RKO (cell line): ENCODE measurements at places on chromosomes 1 and 21.

DNA sequence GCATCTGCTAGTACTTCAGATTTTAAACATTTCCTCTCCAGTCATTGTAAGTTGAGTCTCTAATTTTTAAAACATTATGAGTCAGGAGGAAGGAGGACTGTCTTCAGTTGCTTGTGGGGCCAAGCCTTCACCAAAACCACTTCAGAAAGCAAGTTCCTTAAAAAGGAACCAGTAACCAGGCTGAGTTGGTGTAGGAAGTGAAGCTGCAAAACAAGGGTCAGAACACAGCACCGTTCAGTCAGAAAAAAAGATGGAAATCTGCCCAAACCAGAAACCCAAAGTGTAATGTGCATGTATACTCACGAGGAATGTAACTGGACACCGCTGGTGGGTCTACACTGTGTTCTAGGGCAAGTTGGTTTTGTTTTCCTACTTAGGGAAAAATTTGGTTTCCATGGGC, 402.1 kb downstream of the SETD4 start:
- DNase-seq: no peak

DNA sequence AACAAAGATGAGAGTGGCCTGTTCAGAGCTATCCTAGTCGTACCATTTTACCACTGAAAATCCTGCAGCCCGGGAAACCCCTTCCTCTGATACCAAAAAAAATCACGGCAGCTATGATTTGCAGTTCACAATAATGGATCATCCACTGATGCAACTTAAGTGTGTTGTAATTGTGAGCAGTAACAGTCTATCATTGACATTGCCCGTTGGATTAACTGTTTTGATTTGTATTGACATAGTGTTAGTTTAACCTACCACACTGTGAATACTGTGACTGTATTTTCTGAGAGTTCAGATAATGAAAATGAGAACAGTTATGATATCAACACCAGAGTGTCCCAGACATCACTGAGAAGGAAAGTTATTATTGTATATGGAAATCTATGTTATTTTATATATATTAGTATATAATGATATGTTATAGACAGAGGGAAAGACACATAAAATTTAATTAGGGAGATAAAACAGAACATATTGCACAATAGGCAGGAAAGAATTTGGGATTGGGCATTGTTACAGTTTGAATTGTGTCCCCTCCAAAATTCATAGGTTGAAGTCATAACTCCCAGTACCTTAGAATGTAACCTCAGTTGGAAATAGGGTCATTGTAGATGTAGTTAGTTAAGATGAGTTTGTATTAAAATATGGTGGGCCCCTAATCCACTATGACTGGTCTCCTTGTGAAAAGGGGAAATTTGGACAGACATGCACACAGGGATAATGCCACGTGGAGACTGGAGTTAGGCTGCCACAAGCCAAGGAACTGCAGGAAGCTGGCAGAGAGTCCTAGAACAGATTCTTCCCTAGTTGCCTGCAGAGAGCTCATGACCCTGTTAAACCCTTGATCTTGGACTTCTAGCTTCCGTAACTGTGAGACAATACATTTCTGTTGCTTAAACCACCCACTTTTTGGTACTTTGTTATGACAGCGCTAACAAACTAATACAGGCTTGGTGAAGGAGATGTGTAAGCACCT, 54.4 kb downstream of the TLCD4 start:
- DNase-seq: no peak

DNA sequence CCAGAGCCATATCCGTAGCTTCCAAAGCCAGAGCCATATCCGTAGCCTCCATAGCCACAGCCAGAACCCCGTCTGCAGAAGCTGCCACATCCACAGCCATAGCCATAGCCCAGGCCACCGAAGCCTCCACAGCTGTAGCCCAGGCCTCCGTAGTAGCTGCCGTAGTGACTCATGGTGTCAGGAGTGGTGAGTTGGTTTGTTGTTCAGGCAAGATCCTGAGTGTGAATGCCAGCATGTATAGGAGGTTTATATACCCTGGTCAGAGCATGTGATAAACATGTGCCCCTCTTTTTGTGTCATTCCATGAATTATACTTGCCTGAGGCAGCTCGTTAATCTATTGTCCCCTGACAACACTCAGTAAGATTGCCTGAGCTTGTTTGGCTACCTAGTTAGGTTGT, at the start of gene KRTAP19-1:
TSS of gene KRTAP19-1 (minus strand) at position 223 of the 400 bp plus-strand sequence. CDS start at position 173, 50 bp downstream.
- DNase-seq: no peak

DNA sequence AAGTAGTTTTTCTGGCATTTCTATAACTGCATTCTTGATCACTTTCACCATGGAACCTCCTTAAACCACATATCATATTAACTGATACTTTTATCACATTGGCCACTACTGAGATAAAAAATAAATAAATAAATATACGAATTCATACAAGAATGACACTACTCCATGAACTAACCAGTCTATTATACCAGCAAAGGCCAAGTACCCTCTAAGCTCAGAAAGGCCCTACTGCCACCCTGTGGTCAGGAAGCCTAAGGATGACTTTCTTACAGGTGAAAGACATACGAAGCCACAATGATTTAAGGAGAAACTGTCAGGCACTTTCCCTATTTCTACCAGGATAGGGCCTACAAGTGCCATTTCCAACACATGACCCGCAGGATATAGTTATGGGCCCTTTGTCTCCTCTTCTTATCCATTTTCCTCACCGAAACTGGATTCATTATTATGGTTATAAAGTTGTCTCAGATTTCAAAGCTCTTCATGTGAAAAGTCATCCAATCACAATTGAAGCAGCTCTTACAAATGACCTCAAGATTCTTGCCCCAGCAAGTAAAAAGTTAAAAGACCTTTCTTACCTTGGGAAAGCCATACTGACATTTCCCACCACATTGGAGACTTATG, 23.9 kb downstream of the DNAJC8 start:
- peak; percentile 61 for DNase-seq

- no peak for DNase-seq
Measured at GRCh38 chr1:154527192-154527591, 25.0 kb upstream of the SHE start.

- DNase-seq: no peak
Measured at GRCh38 chr1:178267646-178268094, 173.8 kb downstream of the RASAL2 start.

GRCh38 chr1:214500340-214501055, 50.9 kb downstream of the PTPN14 start:
- no peak for DNase-seq

DNA sequence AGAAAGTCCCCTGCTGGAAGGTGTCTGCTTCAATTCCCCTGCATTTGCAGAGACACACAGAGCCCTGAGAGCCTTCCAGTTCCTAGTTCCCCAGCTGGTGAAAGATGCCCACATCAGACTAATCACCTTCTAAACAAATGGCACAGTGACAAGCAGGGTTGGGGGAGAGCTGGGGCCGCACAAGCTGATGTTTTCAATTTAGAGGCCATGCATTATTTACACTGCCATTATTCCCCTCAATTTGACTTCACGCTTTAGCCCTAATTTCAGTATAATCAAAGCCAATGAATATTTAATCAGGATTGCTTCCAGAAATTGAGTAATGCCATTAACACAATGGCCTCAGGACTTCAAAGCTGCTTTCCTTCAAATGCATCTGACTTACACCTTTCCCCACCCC, 81.5 kb downstream of the BEND5 start:
- no peak for DNase-seq

GRCh38 chr1:40820911-40821693, 37.5 kb downstream of the KCNQ4 start:
- no peak for DNase-seq

DNA sequence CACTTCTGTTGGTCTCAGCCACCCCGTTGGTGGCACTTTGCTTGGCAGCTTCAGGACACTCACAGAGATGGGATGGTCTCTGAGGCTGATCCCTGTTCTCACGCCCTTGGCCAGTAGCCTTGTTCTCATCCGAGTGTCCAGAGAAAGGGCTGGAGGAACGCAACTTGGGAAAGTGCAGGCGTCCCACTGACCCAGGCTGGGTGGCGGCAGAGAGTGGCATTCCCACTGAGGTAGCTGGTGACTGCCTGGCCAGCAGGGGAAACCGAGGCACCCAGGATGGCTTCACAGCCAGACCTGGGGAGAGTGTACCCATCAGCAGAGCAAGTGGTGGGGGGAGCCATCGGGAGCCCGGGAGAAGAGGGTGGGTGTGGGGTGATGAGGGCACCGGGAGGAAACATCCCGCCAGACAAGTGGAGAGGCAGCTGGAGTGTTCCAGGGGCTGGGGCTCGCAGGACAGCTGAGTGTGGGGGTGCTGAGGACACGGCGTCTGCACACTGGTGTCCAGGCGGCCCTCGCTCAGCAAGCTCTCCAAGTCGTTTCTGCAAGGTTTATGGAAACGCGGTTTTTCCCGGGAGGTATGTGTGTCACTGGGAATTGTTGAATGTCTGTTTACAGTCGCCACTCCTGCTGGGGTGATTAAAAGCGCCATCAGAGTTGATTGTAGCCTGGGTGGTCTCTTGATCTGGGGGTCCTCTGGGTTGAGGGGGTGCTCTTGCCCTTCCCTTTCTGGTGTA, 97.8 kb downstream of the SIK1 start:
- DNase-seq: no peak

DNA sequence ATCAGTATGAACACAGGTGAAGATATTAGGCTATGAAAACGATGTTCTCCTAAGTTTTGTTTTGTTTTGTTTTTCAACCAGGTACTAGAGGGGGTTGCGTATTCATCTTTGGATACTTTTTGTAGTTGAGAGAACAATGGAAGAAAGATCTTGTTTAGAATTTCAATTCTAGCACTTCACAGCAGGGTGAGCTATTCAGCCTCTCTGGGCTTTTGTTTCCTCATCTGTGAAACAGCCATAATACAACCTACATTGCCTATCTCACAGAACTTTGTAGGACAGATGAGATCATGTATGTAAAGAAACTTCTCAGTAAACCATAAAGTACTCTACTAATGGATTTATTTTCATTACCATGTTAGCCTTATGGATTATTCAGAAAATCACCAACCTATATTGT, 199.5 kb downstream of the GPATCH2 start:
- DNase-seq: peak; percentile 6

DNA sequence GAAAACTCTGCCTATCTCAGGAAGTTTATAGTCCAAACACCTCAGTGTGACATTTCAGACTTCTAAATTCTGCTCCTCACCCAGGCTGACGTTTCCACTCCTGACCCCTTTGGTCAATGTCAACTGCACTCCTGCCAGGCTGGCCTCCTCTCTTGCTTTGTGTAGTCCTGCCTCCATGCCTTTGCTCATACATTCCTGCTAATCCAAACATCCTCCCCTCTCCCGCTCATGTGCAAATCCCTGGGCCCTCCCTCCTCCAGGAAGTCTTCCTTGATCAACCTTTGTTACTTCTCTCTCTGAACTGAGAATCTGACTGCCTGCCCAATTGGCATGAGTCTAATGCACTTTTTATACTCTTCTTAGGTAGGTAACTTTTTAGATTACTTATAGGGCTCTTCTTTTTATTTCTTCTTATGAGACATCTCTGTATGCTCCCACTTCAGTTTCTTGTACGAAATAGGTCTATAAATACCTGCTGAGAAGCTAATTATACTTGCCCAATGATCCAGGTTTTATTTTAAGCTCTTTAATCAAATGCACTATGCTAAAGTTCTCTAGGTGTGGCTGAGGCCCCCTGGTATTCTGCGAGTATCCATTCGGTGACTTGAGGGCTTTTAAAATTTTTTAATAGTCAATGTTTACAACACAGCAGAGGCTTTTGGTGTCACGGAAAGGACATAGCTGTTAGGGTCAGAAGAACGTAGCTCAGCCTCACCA, 128.1 kb downstream of the PLXNA2 start:
- DNase-seq: no peak

DNA sequence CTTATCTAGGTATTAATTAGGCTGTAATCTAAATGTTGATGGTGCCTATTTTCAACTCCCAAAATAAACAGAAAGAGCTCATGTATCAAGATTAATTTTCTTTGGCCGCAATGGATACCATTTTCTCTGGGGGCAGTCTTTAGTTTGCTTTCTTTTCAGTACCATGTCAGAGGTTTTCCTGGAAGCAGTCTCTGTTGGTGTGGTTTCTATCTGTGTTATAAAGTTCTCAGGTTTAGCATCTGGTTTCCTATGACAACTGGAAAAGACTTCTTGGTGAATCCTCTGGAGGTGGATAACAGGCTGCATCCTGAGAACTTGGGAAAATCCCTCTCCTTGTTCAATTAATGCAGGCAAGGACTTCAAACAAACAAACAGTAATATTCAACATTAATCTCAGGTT, 38.7 kb upstream of the BATF3 start:
- no peak for DNase-seq

DNA sequence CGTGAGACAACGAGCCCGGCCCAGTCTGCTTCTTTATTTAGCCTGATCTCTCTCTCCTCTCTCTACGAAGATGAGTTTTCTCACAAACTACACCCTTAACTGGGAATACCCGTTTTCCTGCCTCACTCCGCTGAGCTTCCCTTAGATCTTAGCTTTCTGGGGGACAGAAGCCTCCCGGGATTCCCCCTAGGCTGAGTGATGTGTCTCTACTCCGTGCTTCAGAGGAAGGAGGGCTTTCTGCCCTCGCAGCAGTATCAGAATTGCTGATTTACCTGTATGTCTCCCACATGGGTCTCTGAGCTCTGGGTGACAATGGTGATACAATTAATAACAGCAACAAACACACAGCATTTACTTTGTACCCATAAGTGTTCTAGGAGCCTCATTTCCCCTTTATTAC, 1.0 kb downstream of the ZBTB17 start:
- DNase-seq: peak; percentile 8

- DNase-seq: peak; percentile 91
Measured at GRCh38 chr1:110477041-110477440, 26.1 kb downstream of the PROK1 start.

DNA sequence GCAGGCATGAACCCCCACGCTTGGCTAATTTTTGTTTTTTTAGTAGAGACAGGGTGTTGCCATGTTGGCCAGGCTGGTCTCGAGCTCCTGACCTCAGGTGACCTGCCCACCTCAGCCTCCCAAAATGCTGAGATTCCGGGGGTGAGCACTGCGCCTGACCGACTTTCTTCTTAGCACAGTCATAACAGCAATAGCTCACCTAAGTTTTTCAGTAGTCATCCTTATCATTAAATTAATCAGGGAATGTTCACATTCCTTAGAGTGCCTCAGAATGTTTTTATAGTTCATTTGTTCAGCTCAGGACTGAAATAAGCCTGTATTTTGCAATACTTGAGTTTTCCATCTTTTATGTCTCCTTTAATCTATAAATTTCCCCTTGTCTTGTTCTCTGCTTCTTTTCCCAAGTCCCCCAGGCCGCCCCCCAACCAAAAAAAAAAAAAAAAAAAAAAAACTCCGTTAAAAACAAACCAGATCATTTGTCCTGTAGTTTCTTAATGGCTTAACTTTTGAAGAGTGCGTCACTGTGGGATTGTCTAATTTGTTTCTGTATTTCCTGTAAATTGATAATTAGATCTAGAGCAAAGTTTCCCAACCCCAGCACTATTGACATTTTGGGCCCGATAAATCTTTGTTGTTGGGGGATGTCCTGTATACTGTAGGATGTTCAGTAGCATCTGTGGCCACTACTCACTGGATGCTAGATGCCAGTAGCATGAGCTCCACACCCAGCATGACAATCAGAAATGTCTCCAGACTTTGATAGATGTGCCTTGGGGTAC, 120.7 kb downstream of the ITSN1 start:
- DNase-seq: no peak

DNA sequence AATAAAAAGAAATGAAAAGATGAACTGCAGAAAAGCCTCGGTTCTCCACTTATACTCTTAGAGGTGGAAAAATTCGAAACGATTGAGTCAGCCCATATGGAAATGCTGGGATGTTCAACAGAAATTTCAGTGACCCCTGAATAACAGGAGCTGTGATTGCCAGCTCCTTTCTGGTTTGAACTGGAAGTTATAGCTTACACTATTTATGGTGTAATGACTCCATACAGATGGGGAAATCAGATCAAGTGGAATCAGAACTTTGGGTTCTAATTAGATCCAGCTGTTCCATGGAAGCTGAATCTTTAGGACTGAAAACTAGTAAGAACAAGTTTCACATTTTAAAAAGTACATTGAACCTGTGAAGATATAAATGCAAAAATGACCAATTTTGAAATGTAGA, 569.3 kb upstream of the ZRANB2 start:
- no peak for DNase-seq
